ENCODE measurements at places on chromosomes 4 and X.

GRCh38 chr4:185031611-185032010, 13.3 kb downstream of the HELT start:
- DNase-seq: no peak

DNA sequence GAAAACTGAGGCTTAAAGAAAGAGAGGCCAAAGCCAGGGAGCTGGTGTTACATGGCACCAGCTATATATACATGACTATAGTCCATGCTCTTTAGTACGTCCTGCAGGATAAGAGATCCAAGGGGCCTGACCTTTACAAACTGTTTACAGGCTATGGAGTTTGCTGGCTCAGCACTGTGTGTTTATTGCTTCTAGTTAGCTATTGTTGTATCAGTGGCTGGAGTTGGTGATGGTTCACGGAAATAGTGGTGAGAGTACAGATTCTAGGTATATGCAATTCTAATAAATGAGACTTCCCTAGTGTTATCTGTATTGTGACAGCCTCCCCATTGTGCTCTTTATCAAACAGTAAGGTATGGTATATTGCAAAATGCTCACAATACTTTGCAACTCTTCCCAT, 46.5 kb downstream of the REPS2 start:
- no peak for DNase-seq

DNA sequence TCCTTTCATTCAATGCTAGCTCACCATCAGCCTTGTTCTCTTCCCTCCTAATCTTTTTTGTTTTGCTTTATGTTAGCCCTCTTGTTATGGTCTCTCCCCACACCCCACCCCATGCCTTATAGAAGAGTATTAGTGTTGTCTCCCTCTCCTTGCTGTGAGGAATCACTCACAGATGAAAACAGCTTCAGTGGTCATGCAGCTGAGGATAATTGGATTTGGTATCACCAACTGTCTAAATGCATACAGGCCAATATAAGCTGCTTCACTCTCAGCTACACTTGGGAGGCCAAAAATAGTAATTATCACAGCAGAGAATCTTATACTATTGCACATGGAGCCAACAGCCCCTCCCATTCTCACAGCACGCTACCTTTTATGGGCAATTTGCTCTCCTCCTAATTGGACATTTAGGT, 494.6 kb upstream of the FAM241A start:
- DNase-seq: no peak

DNA sequence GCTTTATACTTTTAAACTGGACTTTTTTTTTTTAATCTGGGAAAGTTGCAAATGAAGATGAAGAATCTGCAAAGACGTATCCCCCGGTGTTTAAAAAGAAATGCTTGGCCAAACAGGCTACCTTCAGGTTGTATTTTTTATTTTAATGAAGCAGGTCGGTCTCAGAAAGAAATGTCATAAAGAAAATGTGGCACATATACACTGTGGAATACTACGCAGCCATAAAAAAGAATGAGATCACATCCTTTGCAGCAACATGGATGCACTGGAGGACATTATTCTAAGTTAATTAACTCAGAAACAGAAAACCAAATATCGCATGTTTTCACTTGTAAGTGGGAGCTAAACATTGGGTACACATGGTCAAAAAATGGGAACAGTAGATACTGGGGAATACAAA, 123.4 kb downstream of the IRF2 start:
- no peak for DNase-seq

- DNase-seq: no peak
Observed at GRCh38 chrX:68462197-68462596, 28.9 kb upstream of the OPHN1 start.

GRCh38 chrX:22395372-22395771, 122.7 kb downstream of the CBLL2 start:
- DNase-seq: no peak

GRCh38 chr4:44632089-44632488, 19.3 kb downstream of the YIPF7 start:
- DNase-seq: no peak

GRCh38 chr4:71237641-71238040, 101.2 kb upstream of the SLC4A4 start:
- no peak for DNase-seq

- DNase-seq: no peak
Observed at GRCh38 chrX:7346021-7346420, 198.1 kb upstream of the PUDP start.

DNA sequence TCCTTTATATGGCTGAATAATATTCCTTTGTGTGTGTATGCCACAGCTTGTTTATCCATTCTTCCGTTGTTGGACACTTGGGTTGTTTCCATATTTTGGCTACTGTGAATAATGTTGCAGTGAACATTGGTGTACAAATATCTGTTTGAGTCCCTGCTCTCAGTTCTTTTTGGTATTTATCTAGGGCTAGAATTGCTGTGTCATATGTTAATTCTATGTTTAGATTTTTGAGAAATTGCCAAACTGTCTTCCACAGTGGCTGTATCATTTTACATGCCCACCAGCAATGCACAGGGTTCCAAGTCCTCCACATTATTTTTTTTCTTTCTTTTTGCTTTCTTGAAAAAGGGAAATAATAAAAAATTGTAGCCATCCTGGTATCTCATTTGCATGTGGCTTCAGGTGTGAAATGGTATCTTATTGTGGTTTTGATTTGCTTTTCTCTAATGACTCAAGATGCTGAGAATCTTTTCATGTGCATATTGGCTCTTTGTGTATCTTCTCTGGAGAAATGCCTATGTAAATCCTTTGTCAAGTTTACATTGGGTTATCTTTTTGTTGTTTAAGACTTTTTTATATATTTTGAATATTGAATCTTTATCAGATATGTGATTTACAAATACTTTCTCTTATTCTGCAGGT, 129.7 kb downstream of the RAPGEF2 start:
- no peak for DNase-seq

DNA sequence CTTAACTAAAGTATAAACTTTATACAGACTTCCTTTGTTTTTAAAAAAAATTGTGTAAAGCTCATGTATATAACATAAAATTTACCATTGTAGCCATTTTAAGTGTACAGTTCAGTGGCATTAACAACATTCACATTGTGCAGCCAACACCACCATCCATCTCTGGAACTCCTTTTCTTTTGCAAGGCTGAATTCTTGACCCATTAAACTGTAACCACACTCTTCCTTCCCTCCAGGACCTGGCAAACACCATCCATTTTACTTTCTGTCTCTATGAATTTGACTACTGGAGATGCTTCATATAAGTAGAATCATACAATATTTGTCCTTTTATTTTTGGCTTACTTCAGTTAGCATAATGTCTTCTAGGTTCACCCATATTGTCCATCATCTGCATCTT, 104.7 kb downstream of the RASL11B start:
- no peak for DNase-seq

GRCh38 chrX:40897718-40898270, 162.5 kb upstream of the MED14 start:
- no peak for DNase-seq

DNA sequence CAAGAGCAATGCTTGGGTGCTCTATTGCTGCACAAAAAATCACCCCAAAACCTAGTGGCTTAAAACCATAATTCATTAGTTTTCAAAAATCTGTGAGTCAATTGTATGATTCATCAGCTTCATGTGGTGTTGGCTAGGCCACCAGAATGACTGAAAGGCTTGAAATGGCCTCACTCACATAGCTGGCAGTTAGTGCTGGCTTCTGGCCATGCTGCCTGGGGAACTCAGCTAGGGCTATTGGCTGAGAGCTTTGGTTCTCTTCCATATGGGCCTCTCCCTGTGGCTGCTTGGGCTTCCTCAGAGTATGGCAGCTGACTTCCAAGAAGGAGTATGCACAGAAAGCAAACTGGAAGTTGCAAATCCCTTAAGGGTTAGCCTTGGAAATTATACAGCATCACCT, 3.1 kb upstream of the MTMR1 start:
- DNase-seq: peak; percentile 71

DNA sequence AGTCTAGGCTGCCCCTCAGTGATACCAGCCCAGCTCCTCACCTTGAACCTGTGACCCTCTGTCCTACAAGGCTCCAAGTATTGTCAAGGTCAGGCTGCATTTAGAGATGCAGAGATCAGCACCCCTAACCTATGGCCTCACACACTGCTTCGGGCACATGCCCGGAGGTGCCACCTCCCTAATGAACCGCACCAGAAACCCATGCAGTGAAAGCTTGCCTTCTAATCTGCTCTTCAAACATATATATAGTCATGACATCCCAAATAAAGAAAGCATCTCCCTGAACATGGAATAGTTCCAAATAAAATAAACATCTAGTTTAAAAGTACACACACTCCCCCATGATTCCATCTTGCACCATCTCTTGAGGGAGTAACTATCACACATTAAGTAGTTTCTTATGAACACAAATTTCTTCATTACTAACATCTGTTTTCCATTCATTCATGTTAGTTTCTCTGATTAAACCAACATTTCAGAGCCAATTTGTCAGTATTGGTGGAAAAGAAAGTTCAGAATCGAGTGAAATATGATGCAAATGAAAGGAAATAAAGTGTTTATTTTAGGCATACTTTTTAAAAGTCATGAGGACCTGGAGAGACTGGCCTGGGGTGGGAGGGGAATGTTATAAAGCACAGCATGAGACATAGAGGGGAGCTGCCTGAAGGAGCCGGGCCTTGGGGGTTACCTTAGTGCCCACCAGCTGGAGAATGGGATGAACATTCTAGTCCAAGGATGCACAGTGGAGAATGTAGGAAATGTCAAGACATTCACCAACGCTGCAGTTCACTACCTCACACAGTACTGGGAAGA, 19.2 kb downstream of the CC2D2A start:
- no peak for DNase-seq

DNA sequence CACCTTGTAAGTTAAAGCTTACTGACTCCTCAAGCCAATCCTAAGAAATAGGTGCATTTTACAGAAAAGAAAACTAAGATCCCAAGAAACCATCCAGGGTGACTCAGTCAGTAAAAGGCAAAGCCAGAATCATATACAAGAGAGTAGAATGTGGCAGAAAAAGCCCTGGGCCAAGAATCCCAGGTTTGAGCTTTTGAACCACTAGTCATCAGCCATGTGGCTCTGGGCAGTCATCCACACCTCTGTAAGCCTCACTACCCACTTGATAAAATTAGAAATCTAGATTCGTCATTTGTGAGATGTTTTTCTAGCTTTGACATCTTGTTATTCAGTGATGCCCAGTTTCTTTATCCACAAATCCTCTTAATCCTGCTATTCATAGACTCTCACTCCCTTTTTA, 122.2 kb upstream of the PDE5A start:
- DNase-seq: no peak

GRCh38 chrX:119734897-119735339, 23.5 kb upstream of the SOWAHD start:
- DNase-seq: no peak

DNA sequence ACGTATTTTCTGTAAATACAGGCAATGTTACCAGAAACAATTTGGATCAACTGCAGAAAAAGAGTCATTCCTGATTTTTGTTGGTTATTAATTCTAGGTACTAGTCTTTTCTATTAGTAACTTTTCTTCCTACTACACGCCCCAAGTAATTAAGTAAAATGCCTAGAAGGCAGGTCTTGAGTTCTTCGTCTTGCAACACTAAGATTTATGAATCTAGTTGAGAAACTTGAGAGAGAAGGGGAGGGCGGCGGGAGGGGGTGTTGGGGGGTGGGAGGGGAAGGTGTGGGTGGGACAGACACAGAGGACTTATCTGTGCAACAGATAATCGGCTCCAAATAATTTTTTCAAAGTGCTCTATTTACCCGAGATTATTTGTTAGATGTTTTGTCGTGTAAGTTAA, 3.0 kb downstream of the RAP2C start:
- DNase-seq: no peak

DNA sequence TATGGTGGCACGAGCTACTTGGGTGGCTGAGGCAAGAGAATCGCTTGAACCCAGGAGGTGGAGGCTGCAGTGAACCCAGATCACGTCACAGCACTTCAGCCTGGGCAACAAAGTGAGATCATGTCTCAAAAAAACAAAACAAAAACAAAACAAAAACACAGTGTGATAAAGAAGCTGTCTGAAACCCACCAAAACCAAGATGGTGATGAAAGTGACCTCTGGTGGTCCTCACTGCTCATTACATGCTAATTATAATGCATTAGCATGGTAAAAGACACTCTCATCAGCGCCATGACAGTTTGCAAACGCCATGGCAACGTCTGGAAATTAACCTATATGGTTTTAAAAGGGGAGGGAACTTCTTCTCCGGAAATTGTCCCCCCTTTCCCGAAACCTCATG, 29.4 kb upstream of the OPHN1 start:
- no peak for DNase-seq

DNA sequence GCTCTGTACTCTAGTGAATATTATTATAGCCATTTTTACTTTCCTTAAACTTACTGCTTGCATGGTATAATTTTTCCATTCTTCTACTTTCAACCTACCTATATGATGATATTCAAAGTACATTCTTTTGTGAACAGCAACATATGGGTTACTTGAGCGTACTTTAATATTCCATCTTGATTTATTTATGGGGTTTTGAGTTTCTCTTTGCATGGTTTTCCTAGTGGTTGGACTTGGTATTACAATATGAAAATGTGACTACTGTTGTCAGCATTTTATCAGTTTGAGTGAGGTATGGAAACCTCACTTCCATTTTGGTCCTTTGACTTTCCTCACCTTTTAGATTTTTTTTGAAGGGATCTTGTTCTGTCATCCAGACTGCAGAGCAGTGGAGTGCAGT, 35.9 kb downstream of the ADGRG4 start:
- DNase-seq: no peak

DNA sequence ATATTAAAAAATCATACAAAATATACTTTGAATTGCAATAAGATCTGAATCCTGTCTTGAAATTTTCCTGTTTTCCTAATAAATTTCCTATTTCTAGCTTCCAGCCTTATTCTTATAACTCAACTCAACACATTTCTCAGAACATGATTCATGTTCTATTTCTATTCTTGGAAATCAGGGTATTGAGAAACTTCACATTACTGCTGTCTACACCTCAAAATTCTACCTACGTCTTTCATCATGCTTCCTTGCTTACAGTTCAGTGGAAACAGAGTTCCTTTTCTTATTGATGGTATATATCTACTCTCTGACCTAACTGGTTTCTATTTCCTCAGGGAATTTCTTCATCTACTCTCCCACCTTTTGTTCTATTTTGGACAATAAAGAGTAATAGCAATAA, 2139.0 kb downstream of the ARAP2 start:
- DNase-seq: no peak

GRCh38 chrX:147950352-147950751, 30.8 kb upstream of the FMR1NB start:
- DNase-seq: no peak

- DNase-seq: no peak
Observed at GRCh38 chr4:80913381-80913780, 117.1 kb upstream of the BMP3 start.

GRCh38 chrX:155094468-155095061, 23.3 kb downstream of the BRCC3 start:
- no peak for DNase-seq

DNA sequence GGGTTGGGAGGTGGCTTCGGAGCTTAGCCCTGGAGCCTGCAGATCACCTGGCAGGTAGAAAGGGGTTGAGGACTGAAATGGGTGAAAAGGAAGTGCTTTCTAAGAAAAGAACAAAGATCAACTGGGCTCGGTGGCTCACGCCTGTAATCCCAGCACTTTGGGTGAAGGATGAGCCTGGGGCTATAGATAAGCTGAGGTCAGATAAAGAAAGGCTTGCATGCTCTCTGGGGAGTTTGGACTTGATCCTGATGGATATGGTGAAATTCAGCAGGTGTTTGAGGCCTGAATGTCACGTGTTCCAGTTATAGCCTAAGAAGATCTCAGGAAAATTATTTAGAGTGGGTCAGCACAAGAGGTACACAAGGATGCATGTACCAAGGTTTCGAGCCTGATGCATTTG, 40.8 kb downstream of the SLC34A2 start:
- no peak for DNase-seq

All from SJSA1 (cell line).